CD4-positive, alpha-beta T cell treated with Interleukin-10 for 1 hour (primary cell): ENCODE measurements at places on chromosomes 3 and 15.

- no peak for DNase-seq
These were observed 52.8 kb downstream of the SEMA5B start for GRCh38 chr3:122974764-122975162.

- no peak for DNase-seq
These were observed 72.5 kb downstream of the VPS8 start for GRCh38 chr3:184884359-184885017.

GRCh38 chr3:57065588-57065987 lies 5.1 kb downstream of the SPATA12 start:
- DNase-seq, result no peak

GRCh38 chr15:31522028-31522427 lies 195.4 kb downstream of the KLF13 start:
- no peak for DNase-seq

- no peak for DNase-seq
These were observed 30.7 kb upstream of the SLC24A5 start for GRCh38 chr15:48090115-48090514.

- DNase-seq, result no peak
These were observed 127.4 kb upstream of the MLF1 start for GRCh38 chr3:158443632-158444031.

- no peak for DNase-seq
These were observed 146.5 kb upstream of the SLC6A11 start for GRCh38 chr3:10669490-10670048.

DNA sequence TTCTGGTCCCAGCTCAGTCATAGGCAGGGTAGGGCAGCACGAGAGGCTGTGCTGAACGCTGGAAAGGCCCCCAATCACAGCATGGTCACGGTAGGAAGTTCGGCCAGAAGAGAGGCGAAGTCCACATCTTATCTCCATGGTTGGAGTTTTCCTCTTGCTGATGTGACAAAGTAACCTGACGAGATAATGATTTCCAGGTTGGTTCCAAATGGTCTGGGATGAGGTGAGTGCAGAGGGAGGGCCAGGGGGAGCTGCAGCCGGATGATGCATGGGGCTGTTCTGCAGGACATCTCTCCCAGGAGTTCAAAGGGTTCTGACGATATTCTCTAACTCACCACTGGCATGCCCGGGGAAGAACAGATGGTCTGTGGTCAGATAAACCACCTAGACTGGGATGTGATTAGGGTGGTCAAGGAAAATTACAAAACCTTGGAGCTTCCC lies 83.2 kb upstream of the WNT5A start:
- no peak for DNase-seq

DNA sequence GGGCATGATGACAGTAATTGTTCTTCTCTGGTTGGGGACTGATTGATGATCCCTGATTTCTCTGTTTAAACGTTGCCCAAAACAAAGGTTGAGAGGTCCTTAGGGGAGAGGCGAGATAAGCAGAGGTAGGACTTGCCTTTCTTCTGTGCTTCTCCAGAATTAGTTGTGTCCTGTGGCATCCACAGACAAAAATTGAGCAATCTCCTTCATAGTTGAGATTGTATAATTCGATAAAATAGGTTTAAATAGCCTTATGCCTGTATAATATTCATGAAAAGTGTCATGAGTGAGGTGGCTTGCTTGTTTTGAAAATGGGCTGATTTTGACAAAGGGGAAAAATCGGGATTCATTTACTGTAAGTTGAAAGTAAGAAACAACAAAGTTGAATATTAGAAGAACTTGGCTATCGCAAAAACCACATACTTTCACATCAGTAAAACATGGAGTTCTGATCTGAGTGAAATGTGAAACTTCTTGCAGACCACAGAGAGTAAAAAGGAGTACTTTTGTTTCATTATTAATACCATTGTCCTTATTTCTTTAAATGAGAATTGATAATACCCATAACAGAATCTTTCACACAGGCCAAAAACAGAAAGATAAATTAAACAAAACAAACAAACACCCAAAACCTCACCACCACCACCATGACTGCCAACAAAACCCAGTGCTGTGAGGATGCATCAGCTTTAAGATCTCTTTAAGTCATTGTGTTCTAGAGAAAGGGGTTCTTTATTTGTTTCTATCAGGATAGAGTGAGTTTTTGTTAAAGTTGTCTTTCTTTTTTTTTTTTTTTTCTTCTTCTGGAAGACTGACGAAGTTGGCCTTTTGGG lies 155.7 kb downstream of the LPP start:
- no peak for DNase-seq

DNA sequence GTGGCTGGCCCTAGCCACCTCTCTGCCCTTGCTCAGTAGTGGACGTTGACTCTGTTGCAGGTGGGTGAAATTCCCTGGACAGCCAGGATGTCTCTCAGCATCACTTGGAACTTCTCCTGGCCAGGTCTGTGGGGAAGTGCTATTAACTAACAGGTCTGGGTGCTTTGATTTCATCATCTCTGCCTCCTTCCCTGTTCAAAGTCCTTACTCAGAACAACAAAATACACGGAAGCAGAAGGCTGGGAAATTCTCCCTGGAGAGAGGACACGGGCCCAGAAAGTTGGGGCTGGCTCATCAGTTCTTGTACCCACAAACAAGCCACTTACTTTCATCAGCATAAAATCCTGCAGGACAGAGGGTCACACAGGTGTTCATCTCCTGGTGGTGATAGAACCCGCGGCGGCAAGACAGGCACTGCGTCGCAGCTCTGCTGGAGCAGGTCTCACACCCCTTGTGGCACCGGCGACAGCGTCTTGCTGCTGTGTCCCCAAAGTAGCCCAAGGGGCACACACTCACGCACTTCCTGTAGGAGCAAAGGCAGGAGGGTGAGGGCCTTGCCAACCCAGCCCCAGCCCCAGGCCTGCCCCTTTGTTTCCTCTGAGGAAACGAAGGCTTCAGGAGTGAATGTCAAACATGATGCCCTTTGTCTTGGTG lies 29.6 kb upstream of the SNRPA1 start:
- DNase-seq, result no peak

DNA sequence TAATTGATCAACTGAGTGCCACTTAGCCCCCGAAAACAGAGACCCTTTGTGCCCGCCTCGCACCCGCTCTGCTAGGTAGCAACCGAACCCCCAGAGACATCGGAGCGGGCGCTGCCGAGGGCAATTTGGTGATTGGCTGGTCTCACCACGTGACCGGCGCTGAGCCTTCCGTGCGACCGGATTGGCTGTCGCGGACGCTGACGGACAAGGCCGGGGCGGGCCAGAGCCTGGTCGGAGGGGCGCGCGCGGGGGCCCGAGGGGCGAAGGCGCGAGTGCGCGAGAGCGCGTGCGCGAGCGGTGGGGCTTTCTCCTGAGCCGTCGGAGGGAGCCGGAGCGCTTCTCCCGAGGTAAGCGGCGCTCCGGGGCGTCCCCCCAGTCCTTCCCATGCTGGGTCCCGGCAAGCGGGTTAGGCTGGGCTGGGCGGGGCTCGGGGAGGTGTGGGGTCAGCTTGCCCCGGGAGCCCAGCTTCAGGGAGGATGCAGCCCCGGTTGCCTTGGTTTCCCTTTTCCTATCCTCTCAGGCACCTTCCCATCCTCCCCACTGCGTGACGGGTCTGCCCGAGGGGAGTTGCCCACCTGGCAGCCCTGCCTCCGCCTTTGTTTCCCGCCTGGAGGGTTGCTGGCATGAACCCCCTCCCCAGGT lies at the start of gene TMEM108:
TMEM108 (plus strand) TSS at position 303 of the 642 bp plus-strand sequence.
- DNase-seq, result peak; percentile 4

DNA sequence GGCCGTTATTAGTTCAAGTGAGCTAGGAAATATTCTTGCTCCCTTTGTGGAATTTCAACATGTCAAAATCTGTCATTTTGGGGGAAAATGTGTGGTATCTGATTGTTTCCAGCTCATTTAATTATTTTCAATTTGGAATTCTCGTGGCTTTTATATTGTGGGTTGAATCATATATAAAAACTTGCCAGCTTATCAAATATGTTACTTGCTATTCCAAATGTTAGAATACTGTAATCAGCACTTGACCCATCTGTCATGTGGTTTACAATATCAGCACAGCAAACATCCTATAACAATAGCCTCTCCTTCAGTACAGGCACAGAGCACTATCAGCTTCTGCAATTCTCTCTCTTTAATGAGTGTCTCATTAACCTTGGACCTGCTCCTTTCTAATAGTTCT lies 130.2 kb upstream of the FEZF2 start:
- no peak for DNase-seq

- DNase-seq, result no peak
These were observed 500.9 kb upstream of the MDFIC2 start for GRCh38 chr3:70813311-70813710.

DNA sequence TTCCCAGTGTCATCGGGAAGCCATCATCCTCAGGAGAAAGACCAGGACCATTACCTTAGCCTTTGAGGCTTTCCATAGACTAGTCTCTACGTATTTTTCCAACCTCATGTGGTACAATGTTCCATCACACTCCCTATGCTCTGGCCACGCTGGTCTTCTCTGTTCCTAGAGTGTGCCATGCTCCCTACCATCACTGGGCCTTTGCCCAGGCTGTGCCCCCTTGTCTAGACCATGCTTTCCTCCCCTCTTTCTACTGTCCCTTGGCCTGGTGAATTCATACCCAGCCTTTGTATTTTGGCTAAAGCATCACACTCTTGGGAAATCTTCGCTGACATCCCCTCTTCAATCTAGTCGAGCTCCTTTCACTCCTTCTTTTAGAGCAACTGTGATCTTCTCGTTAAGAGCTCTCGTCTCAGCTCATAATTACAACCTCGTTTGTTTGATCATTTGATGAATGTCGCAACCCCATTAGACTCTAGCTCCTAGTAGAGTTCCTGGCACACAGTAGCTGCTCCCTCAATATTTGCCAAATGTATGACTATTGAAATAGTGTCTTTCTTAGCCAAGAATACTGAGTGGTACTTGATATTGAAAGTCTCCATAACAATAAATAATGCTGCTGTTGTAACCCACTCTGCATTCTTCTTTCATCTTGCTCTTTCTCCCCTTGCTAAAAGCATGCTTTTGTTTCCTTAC lies 100.2 kb upstream of the FAM3D start:
- no peak for DNase-seq

- peak; percentile 18 for DNase-seq
These were observed 54.8 kb downstream of the UBP1 start for GRCh38 chr3:33385423-33385822.

DNA sequence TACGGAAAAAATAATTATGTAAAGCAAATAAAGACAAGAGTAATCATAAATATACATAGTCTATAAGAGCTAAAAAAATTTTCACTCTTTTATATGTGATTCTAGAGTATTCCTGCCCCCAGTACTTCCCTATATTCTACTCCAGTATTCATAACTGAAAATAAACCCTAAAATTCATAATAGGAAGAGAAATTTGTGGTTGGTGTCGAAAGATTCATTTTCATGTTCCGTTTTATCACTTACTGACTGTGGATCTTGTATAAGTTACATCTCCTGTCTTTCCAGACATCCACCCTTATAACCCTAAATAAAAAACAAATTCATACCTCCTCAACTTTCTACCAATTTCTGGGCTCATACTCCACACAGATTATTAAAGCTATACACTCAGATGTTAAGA lies 16.0 kb upstream of the MBNL1 start:
- DNase-seq, result no peak

GRCh38 chr15:35533130-35534110 lies 12.5 kb downstream of the DPH6 start:
- DNase-seq, result no peak

- DNase-seq, result no peak
These were observed 72.9 kb upstream of the NDN start for GRCh38 chr15:23760024-23760423.

DNA sequence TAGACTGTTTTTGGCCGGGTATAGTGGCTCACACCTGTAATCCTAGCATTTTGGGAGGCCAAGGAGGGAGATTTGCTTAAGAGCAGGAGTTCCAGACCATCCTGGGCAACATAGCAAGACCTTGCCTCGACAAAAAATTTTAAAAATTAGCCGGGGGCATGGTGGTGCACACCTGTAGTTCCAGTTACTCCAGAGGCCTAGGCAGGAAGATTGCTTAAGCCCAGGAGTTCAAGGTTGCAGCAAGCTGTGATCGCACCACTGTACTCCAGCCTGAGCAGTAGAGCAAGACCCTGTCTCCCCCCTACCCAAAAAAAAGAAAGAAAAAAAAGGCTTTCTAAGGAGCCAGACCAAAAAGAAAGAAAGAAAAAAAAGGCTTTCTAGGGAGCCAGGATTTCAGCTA lies 36.7 kb downstream of the TMOD3 start:
- DNase-seq, result no peak

DNA sequence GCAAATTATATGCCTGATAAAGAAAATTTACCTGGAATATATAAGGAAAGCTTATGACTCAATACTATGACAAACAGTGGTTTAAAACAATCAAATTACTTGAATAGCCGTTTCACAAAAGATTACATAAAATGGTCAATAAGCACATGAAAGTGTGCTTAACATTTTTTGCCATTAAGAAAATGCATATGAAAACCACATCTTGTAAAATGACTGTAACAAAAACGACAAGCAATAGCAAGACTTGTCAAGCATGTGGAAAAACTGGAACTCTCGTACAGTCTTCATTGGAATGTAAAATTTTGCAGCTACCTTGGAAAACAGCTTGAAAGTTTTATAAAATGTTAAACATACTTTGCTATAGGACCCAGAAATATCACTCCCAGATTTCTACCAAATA lies 1110.3 kb downstream of the NAALADL2 start:
- no peak for DNase-seq
